Glomerular endothelial cell (primary cell): ENCODE measurements at places on chromosomes 7 and 10. TPM values are rescaled to one million over a fixed set of nuclear protein-coding genes. Genes with fewer than 3 reads are reported as not detected.

- no peak for DNase-seq
Observed at GRCh38 chr10:63501954-63502353, 19.2 kb upstream of the REEP3 start.

- DNase-seq: no peak
Observed at GRCh38 chr7:70306173-70306572, 707.9 kb downstream of the AUTS2 start.

GRCh38 chr10:97667463-97667862 is 19.6 kb downstream of the AVPI1 start:
- no peak for DNase-seq

DNA sequence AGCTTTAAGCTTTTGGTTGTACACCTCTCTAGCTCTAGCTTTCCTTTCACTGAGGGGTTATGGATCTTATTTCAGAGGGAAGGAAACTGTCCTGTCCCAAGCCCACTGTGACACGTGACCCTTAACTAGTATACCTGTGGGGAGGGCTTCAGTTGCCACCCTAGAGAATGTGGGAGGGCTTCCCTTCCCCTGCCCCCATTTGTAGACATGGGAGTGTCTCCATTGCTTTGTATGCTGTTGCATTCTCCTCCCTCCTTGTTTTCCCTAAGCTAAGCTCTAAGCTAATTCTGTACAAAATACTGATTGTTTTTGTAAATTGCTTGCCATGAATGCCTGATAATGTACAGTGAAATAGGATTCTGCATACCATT is 11.2 kb downstream of the LUC7L2 start:
- no peak for DNase-seq

GRCh38 chr7:7203813-7204575 is 21.6 kb downstream of the C1GALT1 start:
- DNase-seq: no peak

Gene NUTM2B
- total RNA-seq: 0.34 and 0.99 TPM in 2 replicates

Gene HABP2
- 0.18 and 0.48 TPM in 2 replicates for total RNA-seq
